ENCODE measurements at places on chromosomes 12 and 14.

DNA sequence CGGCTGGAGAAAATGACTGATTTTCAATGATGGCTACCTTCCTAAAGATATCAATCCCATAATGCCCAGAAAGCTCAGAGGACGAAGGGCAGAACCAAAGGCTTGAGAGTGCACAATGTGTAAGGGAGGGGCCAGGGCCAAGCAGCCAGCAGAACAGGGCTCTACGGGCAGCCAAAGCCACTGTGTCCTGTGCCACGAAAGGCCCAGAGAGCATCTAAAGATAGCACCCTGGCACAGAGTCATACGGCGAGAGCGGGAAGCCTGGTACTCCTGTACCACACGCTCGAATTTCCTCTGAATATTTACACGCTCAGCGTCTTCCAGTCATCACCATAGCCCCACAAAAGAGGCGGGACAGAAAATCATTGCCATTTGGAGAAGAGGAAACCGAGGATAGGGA is 39.5 kb downstream of the PRMT8 start:
- DNase-seq = peak; percentile 36

DNA sequence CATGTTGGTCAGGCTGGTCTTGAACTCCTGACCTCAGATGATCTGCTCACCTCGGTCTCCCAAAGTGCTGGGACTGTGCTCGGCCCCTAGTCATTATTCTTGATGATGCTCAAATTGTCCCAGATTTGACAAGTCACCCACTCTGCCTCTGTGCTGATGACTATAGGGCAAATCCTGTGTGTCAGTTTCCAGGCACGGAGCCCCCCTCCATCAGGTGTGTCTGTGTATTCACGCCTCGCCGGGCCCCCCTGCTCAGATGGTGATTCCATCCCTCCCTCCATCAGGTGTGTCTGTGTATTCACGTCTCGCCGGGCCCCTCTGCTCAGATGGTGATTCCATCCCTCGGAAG is 4.3 kb upstream of the GPR132 start:
- no peak for DNase-seq

- peak; percentile 46 for DNase-seq
These were observed 624 bp upstream of the PLEKHD1 start for GRCh38 chr14:69483765-69484443.

DNA sequence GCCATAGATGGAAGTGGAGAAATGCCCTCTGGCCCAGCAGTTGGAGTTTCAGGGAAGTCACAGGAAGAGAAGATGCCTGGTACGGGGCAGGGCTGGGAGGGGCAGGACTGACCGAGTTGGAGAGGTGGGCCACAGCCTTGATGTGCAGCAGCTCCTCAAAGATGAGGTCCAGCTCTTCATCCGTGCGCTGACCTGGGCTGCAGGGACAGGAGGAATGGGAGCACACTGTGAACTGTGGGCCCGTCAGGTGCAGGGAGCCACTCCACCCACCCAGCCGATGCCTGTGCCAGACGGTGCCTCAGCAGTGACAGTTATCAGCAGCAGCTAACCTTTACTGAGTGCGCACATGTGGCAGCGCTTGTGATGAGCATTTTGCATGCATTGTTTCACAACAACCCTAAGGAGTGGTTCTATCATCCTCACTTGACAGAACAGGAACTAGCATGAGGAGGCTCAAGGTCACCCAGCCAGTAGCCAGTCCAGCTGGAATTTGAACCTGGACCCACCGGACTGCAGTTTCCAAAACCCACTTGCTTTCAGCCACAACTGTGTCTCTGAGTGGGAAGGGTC is 8.4 kb downstream of the RAPGEF3 start:
- no peak for DNase-seq

- no peak for DNase-seq
These were observed 352.8 kb downstream of the APAF1 start for GRCh38 chr12:98997899-98998298.

GRCh38 chr12:122851820-122852219 is 16.6 kb downstream of the HIP1R start:
- DNase-seq = peak; percentile 73

DNA sequence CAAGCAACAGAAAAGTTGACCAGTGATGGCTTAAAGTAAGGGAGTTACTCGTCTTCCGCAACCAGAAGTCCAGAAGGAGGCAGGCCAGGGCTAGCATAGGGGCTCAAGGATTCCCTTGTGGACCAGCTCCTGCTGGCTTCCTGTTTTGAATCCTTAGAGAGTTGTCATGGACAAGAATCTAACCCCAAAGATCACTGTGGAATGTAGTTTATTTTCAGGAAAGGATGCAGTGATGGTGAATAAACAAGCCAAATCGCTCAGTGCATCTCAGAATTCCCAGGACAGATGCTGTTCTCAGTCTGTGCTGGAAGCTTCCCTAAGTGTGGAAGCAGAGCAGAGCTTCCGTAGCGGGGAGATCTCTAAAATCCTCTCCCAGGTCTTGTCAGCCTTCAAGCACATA is 311.3 kb downstream of the C12orf75 start:
- DNase-seq = no peak

DNA sequence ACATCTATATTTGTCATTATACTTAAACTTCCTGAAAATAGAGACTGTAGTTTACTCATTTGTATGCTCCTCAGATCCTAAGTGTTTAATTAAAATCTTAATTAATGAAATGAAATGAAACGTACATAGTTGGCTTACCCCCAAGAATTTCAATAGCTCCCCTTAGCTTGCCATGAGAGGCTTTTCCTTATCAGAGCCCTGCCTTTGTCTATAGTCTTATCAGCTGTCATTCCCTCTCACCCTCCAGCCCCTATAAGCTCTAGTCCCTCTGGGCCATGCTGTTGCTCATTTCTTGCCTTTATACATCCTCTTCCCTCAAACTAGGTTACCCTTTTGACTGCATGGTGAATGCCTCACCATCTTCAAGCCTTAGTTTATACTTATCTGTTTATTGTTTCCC is 1.1 kb upstream of the RTRAF start:
- DNase-seq = no peak

- DNase-seq = peak; percentile 87
These were observed 30.4 kb downstream of the CCNK start for GRCh38 chr14:99511421-99512109.

GRCh38 chr12:94458877-94459727 is 565 bp downstream of the CEP83 start:
- DNase-seq = no peak

DNA sequence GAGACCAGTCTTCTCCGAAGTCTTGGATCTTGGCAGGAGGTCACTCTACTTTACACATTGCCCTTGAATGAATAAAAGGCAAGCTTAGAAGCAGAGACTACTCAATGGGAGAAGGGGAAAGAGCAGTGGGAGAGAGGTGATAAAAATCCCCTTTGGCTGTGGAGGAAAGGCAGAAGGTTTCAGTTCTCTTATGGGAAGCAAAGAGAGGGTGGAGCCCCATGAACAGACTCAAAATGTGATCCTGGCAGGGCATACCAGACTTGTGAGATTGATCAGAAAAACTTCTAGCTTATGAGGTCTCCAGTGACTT is 49.6 kb upstream of the HECTD1 start:
- DNase-seq = no peak

GRCh38 chr12:10218021-10218420 is 5.3 kb downstream of the GABARAPL1 start:
- DNase-seq = no peak

- no peak for DNase-seq
These were observed 63.2 kb downstream of the AMN start for GRCh38 chr14:102985665-102986064.

DNA sequence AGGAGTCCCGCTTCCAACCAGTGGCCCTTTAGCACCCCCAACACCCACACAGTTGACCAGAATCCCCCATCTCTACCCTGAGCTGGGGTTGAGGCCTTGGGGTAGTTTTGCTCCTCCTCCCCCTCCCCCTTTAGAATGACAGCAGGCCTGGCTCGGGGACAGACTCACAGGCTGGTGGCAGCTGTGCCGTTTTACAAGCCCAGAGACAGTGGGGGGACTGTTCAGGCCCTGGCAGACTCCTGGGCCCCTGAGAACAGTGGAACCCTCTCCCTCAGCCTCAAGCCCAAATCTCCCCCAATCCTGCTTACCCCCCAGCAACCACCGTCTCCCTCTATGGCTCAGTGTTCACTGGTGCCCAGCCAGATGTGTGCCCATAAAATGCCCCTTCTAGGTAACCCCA is 10.1 kb downstream of the TMEM119 start:
- DNase-seq = no peak

DNA sequence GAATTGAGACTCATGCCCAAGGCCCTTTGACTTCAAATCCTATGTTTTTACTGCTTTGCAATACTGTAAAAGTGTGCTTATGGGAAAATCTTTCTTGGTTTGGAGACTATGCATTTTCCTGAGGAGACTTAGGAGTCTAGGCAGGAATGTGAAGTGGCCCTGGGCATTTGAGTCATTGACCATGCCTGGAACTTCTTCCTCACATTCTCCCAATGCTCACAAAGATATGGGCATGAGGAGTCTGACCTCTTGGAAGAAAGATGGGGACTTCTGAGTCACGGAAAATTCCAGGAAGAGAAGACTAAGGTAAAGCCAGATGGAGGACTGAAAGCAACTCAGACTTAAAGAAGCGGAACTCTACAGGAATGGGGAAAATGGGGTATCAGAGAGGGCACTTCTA is 38.2 kb upstream of the ZNF641 start:
- DNase-seq = no peak

DNA sequence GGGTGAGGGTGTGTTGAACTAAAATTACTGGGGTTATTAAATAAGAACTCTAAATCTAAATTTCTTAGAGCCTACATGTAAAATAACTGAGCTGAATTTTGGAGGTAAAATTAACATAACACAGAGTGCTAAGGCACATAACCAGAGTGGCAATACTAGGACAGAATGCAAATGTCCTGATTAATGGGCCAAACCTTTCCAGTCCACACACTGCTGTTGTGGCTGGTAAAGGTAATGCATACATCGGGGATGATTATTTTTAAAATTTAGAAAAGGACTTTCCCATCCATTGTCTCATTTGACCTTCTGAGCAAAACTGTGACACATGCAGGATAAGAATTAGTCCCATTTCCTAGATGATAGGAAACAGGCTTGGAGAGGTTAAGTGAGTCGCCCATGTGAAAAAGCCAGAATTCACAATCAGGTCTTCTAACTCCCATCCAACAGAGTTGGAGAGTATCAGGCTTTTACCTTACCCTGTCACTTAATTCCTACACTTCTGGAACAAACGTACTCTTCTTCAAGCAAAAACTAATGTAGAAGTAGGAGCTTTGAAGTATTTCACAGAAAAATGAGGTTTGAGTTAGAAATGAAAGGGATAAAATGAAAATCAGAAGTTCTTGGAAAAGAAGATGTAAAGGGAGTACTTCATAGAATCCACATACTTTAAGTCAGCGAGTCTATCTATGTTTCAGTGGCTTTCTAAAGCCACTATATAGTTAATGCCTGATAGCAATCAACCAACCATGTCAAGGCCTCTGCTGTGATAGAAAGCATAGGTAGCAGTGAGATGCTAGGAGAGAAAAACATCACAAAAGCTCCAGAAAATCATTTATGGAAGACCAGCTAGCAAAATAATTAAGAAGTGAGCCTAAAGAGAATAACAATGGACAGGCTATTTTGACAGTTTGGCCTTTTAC is 334.9 kb upstream of the DIO2 start:
- no peak for DNase-seq

DNA sequence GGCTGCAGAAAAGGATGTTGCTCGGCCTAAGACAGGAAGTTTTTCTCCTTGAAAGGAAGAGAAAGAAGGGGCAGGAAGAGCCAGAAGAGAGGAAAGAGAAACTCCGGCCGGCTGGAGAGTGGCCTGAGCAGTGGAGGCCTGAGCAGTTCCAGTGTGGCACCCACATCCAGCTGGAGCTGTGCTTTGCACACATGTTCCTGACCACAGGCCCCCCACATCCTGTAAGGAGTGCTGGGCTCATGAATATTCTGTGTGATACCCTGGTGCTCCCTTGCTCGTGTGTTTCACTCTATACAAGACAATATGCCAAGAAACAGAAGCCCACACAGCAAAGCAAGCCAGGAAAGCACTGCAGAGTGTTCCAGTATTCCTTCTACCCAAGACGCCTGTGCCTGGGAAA is 27.1 kb downstream of the POLE start:
- no peak for DNase-seq

DNA sequence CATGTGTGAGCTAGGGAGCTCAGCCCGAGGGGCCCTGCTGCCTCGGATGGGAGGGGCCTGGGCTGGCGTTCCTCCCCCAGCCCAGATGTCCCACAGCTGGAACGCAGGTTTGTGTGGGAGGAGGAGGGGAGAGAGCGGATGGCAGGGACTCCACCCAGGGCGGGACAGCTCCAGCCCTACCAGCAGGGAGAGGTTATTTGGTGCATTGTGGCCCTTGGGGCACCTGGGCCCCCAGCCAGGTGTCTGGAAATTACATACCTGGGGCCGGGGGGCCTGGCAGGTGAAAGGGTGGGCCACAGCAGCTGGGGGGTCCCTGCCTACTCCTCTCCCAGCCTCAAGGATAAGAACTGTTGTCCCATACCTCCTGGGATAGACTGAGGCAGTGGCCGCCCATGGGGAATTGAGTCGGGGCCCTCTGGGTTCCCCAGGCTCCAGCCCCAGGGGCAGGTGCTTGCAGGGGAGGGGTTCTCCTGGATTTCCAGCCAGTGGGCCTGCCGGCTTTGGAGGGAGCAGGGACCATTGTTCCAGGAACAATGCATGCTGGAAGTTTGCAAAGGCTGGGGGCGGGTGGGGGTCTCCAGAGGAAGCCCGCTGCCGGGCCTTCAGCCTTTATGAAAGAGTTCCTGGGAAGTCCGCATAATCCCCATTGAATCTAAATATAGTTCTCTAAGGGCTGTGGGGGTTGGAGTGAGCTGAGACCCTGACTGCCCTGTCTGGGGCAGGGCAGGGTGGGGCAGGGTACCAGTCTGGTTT is 1.2 kb downstream of the KIF26A start:
- DNase-seq = peak; percentile 54

- no peak for DNase-seq
These were observed 3.7 kb upstream of the METAP2 start for GRCh38 chr12:95470300-95470699.

DNA sequence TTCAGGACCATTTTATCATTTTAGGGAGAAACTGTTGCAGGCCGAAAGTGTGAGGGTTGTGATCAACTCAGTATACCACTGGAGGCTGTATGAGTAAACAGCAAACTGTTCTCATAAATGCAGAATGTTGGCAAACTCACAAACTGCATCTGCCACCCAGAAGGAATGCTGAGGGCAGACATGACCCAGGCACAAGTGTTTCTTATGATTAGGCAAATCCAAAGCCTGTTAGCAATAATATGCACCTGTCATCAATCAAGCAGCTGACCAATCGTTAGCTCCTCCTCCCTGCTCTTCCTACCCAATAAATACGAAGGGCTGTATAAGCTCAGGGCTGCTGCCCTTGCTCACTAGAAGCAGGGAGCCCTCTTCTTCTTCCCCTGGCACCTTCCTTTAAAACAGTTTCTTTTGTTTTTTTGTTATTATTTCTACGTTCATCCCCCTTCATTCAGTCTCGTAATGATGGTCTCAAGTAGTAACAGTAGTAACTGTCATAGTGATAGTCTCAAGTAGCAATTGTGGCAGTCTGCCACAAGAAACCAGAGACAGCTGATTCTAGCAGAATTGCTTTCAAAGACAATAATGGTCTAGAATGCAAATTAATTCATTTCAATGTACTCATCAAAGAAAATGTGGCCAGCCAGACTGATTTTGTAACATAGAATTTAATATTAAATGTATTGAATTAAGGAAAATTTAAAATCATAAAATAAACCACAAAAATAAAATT is 15.2 kb upstream of the CCDC175 start:
- no peak for DNase-seq

GRCh38 chr14:68918612-68919011 is 60.5 kb downstream of the ACTN1 start:
- DNase-seq = no peak
